Nephron progenitor cell (in vitro differentiated cells): ENCODE measurements at places on chromosomes 6 and 20.

DNA sequence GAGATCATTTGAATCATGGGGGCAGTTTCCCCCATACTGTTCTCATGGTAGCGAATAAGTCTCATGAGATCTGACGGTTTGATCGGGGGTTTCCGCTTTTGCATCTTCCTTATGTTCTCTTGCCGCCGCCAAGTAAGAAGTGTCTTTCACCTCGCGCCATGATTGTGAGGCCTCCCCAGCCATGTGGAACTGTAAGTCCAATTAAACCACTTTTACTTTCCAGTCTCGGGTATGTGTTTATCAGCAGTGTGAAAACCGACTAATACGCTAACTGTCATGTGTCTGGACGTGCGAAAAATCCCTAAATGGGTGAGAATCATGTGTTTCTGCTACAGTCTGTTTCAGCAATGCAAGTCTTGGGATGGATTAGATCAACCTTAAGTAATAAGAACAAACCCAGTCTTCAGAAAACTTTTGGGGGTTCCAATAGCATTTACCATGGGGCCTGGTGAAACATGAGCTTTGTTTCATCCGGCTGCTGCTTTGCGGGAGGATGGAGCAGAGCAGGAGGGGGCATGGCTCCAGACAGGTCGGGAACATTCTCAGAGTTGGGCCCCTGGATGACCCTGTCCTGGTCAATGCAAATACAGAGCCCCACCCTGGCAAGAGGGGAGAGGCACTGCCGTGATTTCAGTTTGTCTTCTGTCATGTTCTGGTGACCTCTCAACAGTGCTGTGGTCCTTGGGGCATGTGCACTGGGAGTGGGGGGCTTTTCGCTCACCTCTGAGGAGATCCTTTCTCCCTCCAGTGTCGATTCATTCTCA lies 41.5 kb downstream of the CTCFL start:
- DNase-seq: no peak

GRCh38 chr6:40671694-40672050 lies 84.5 kb upstream of the LRFN2 start:
- DNase-seq: no peak

- no peak for DNase-seq
Observed at GRCh38 chr20:56755201-56755600, 126.1 kb downstream of the TFAP2C start.

DNA sequence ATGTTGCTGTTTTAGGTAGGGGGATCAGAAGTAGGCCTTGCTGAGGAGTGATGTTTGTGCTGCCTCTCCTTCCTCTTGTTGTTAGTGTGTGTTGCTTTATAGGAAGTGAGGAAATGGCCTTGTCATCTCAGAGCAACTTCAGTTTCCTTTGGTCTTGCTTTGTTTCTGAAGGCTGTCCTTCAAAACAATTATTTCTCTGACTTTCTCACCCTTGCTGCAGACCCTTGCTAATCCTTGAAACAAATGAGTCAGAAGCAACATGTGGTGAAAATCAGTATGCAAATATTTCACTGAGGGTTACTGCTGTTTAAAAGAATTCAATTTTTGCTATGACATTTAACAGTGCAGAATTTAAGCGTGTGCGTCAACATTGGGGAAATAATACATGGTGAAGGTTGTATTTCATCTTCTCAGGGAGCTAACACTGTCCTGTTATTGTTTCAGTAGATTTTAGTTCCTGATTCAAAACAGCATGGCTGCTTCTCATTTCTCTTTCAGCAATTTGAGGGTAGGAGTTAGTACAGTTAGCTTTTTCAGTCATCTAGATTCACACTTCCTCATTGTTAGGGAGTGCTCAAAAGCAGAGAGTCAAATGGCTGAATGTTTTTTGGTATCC lies 13.8 kb downstream of the RNF144B start:
- DNase-seq: no peak

- no peak for DNase-seq
Observed at GRCh38 chr20:11894062-11894461, 23.6 kb upstream of the BTBD3 start.

DNA sequence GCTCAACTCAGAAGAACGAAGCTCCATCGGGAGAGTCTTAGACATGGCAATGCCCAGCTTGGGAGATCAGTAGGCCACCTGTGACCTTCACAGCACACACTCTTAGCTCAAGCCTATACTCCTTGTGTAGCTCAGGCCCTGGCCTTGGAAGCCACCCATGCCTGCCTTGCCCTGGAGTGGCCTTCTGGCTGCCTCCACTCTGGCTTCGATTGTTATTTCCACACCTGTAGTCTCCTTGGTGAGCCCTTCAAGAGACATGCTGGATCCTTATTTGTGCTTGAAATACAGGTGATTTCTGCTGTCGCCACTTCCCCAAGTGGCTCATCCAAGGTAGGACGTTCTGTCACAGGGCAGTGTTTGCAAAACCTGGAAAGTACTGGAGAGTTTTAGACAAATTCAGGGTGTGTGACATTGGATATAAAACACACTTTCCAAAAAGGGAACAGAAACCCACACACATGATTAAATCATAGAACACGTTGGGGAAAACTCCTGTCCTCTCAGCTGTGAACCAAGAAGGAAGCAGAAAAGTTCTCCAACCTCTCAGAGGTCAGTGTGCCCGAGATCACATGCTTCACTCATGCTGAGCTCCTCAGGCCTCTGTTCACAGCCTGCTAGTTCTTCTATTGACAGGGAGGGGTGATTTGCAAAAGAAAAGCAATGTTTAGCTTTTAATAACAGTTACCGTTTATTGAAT lies 391.8 kb downstream of the CDC5L start:
- no peak for DNase-seq

DNA sequence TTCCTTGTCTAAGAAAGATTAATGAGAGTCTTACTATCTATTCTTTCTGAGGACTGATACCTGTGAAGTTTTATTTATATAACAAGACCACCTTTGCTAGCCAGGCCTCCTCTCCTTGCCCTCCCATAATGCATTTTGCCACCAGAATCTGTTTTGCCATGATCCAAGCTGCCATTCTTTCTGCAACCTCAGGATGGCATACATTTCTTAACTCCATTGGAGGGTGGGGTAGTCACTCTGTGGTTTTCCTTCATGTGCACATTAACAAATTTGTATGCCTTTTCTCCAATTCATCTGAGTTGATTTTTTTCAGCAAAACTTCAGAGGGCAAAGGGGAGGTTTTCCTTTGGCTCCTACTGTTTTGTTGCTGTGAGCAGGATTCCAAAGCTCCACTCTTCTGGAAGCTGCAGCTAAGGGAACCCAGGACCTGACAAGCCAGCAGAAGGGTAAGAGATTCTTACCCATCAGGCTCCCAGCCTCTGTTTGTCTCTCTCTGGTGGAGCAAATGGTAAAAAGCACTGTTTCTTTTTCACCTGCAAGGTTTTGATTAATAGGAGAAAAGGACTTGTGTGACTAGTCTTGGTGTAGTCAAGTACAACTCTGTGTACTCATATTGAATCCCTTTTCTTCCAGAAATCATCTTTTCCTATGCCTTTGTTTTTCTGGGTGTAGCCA lies 26.2 kb upstream of the ENPP4 start:
- DNase-seq: no peak

DNA sequence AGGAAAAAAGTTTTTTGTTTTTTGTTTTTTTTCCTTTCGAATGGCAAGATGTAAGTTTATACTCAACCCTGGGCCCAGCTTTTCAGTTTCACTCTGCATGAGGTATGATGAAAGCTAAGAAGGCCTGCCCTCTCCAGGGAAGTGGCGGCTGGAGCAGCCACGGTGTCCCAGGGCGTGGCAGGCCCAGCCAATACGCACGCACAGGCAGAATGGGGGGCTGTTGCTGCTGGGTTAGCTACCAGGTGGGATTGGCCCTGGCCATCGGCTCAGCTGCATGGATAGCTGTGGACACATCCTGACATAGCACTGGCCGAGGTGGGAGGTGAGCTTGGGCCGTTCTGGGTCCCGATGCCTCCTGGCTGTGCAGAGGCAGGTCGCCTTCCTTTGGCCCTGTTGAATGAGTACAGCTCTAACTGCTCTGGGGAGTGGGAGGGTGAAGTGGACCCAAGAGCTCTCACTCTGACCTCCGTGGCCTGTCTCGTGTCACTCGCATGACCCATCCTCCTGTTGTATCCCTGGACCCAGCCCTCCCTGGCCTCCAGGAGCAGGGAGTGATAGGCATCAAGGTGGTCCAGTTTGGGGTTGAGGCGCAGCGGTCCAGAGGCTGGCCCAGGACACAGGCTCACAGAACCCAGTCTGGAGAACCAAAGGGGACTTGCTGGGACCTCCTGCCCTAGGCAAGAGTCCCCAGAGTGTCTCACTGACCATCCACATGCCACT lies 18.1 kb downstream of the MYT1 start:
- DNase-seq: no peak

GRCh38 chr6:44050872-44051505 lies 76.3 kb downstream of the MRPL14 start:
- DNase-seq: no peak

GRCh38 chr20:46570956-46571355 lies 20.5 kb upstream of the OCSTAMP start:
- no peak for DNase-seq

DNA sequence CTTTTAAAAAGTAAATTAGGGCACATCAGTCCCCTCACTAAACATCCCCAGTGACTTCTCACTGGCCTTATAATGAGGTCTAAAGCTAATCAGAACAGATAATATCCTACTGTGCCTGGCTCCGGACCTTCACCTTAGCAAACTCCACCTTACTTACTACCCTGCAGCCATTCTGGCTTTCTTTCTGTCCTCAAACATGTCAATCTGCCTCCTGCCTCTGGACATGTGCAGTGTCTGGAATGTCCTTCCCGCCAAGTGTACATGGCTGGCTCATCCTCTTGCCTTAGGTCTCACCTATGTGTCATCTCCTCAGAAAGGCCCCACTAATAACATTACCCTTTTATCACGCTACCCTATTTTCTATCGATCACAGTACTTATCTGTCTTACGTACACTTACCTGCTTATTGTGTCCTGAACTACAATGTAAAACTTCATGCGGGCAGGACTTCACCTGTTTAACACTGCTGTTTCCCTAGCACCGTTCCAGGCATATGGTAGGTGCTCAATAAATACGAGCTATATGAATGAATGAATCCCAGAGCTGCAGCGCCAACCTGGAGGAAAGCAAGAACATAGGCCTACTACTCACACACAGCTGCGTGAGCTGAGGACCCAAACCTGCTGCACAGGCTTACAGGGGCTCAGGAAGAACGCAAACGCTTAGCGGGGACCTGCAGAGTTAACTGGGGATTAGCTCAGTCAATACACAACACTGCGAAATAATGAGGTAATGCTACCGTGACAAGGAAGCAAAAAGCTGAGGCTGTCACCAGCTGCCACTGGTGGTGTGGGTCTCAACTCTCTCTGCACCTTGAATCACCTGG lies 991 bp downstream of the UQCC2 start:
- DNase-seq: no peak

GRCh38 chr6:73250016-73250415 lies 13.0 kb downstream of the KHDC1 start:
- no peak for DNase-seq

GRCh38 chr6:54588176-54588575 lies 258.4 kb upstream of the FAM83B start:
- DNase-seq: no peak

GRCh38 chr6:109235481-109236038 lies 140.3 kb downstream of the CEP57L1 start:
- DNase-seq: no peak

DNA sequence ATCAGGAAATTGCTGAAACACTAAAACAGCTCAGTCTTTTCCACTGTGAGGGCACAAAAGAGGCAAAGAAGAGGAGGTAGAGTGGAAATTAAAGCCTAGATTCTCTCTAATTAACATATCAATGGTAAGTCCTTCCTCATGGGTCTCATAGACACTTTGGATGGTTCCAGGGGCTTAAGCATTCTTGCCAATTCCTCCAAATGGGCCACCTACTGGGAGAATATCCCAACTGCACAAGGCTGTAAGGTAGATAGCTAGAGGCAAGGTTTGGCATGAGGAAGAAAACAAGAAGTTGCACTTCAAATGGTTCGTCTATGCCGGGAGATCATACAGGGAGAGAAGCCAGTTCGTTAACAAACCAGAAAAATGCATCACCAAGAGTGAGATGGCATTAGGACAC lies 107.6 kb upstream of the KHDRBS2 start:
- no peak for DNase-seq
